NCI-H187 (cell line): ENCODE measurements at places on chromosomes 7 and 10.

GRCh38 chr10:114486938-114487814 lies 82.9 kb upstream of the AFAP1L2 start:
- no peak for DNase-seq

DNA sequence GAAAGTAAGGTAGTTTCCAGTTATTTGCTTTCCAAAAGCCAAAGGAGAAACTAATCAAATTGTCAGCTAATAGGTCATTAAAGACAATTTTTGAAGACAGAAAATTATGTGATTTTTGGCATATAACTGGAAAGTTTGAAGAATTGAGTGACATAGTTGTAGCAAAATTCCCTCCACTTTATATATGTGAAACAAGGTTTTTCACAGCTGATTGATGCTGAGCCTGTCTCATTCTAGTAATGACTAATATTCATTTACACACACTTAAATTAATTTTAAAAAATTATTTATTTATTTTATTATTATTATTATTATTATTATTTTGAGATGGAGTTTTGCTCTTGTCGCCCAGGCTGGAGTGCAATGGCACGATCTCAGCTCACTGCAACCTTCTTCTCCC lies 16.3 kb upstream of the SIRT1 start:
- DNase-seq, result no peak

DNA sequence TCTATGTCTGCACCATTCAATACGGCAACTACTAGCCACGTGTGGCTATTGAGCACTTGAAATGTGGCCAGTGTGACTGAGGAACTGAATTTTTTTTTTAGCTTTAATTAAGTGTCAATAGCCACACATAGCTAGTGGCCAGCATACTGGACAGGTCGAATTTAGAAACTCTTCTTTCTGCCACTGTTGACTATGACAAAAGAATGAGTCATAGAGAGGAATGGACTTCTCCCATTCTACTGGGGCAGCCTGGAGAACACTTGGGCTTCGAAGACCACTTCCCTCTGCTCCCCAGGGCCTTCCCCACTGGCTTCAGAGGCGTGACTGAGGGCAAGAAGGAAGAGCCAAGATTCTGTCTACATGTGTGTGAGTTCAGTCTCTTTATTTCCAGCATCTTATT lies 137.5 kb downstream of the SNX10 start:
- no peak for DNase-seq

GRCh38 chr10:76830218-76830617 lies 807.4 kb downstream of the KCNMA1 start:
- no peak for DNase-seq

DNA sequence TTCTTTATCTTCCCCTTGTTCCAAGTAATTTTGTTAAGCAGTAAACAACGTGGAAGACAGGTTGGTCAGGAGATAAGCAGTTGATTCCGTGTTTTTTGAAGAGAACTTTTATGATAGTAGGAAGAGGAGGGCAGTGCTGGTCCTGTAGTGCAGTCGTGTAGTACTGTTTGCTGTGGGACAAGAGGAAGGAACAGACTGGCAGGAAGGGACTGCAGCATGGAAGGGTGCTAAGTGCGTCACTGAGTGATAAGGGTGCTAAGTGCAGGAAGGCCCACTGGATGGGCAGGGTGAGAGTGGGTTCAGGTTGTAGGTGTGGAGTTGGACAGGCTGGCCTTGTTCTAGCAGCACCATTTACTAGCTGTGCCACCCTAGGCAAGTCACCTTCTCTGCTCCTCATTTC lies 125.0 kb downstream of the SDK1 start:
- no peak for DNase-seq

DNA sequence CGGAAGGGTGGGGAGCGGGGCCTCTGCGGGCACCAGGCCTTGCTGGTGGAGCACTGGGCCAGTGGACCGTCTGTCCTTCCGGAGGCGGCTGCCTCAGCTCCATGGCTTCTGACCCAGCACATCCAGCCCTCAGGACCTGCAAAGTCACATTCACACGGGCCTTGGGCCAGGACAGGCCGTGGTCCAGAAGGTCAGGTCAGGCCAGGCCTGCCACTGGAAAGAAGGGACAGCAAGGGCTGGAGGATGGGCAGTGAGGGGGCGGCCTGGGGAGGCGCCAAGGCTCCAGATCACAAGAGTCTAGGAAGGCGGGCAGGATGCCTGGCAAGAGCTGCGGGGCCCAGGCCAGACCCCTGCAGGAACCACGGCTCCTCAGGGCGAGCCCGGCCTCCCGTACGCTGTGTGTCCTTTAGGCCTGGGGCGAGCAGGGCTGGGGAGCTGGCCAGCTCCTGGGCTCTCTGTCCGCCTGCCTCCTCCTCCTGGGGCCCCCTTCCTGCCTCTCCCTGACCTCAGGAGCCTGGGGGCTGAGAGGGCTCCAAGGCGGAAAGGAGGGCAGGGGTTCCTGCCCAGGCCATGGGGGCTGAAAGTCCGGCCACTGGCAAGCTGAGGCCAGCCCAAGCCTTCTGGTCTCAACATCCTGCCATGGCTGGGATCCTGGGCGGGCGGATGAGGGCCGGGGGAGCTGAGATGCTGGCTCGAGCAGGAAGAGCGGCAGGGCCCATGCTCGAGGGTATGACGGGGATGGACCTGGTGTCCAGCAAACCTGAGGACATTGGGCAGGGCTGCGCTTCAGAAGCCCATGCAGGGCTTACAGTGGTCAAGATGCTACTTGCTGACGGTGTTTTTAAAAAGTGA lies 225.8 kb downstream of the ELFN1 start:
- DNase-seq, result no peak

DNA sequence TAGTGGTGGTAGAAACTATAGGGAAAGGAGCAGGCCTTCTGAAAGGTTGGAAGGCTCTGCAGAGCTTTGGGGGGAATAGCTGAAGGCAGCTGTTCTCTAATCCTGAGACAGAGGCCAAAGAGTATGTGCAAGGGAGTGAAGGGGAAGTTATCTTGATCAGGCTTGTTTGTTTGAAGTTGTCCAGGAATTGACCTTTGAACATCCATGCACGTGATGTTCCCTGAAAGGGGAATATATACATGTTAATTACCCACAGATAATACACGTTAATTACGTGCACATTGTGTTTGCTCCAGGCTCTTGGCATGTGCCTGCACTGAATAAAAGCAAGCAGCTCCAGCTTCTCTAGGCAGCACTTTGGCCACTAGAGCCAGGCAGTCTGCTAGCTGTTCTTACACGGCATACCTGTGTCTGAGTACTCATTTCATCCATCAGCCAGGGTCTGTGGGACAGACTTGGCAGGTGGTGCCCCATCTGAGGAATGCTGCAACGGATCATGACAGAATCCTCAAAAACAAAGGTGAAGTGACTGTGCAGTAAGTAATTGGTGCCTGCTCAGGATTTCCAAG lies 18.0 kb upstream of the STARD3NL start:
- DNase-seq, result no peak

DNA sequence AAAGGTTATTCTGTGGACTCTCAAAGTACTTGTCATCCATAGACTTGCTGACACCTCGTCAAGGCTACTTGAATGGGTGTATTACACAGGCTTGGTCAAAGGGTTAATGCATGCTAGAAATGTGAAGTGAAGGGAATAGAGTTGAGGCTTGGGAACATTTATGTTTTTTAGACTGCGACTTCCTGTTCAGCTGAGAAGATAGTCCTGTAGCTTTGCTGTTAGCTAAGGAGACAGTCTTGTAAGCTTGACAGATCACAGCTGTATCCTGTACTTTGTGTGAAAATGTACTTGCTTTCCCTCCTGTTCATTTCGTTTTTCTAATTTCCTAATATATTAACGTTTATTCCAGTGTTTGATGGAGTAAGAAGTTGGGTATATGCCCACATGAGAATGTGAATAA lies 52.1 kb downstream of the ADD3 start:
- no peak for DNase-seq

GRCh38 chr10:48821111-48821510 lies 118.5 kb downstream of the LRRC18 start:
- DNase-seq, result no peak

DNA sequence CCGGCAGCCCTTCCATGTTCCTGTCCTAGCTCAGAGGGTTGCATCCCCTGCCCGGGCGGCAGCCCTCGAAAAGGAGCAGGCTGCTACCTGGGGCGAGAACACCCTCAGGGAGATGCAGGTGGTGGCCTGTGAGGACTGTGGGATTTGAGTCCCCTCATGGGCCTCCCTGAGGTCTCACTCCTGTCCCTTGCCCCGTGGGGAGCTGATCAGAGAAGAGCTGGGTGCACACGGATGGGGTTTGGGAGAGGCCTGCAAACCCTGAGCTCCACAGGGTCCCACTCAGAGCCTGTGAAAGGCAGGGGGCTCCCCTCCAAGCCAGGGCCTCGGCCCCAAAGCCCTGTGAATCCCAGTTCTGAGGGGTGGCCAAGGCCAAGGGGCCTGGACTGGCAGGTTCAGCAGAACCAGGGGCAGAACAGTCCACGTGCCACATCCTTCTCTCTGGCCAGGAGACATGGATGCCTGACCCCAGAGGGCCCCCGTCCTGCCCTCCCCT lies 424 bp upstream of the CYP2W1 start:
- no peak for DNase-seq
